Activated CD4-positive, alpha-beta memory T cell treated with anti-CD3 and anti-CD28 coated beads for 36 hours (primary cell): ENCODE measurements at places on chromosomes 2 and 18.

DNA sequence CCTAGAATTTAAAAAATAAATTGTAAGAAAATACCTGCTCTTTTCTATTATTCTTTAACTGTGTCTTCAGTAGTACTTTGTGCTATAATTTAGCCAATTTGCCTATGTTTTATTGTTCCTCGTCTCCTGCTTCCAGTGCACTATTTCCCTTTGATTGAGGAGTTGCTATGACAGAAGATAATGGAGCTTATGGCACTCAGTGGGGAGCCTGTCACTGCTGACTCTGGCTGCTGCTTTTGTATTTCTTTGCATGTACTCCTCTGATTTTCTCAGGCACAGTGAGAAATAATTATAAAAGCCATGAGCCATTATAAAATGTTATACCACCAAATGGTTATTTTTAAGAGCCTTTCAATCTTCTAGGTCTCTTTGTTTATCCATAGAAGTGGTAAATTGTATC is 1310.8 kb upstream of the SLC39A10 start:
- no peak for DNase-seq

- no peak for DNase-seq
Observed at GRCh38 chr2:24105816-24106215, 17.3 kb downstream of the PFN4 start.

DNA sequence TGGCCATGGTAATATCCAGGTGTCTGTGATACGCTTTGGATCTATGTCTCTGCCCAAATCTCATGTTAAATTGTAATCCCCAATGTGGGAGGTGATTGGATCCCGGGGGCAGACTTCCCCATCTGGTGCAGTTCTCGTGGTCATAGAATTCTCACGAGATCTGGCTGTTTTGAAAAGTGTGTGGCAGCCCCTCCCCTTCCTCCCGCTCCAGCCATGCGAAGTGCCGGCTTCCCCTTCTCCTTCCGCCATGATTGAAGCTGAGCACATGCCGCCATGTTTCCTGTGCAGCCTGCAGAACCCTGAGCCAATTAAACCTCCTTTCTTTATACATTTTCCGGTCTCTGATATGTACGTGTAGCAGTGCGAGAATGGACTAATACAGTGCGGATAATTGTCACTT is 42.5 kb downstream of the GPC1 start:
- peak; percentile 3 for DNase-seq

DNA sequence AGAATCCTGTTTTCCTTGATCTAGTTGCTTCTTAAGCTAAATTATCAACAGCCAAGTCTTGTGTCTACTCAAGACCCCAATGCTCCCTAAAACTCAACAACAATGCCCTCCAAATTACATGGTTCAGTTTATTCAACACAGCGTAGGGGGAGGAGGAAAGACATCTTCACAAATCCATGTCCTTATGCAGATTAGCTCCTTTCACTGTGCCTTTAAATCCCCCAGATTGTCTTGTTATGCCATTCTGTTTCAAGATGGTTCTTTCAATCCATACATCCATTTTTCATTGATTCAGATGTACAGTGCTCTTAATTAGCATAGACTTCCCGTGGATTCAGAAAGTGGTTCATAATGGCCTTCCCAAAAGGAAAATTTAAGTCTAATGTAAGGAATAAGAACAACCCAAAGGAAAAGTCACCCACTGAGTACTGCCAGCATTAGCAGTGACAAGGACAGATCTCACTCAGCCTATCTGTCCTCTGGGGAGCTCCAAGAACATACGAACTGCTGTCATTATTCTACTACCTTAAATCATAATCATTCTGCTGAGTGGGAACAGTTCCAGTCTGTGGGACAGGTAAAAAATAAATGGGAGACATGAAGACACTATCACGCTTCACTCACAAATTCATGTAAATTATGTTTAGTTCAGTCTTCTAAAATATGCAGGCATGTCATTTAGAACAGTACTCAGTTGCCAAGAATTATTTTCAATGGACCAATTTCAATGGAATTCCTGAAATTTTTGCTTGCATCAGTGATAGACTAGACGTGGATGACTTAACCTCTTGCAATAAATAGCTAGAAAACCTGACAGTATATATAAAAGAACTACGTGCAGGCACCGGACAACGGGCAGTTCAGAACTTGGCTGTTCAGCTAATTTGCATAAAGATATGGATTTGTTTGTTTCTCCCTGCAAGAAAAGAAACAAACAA is 58.9 kb upstream of the RNU4ATAC start:
- DNase-seq, result no peak

DNA sequence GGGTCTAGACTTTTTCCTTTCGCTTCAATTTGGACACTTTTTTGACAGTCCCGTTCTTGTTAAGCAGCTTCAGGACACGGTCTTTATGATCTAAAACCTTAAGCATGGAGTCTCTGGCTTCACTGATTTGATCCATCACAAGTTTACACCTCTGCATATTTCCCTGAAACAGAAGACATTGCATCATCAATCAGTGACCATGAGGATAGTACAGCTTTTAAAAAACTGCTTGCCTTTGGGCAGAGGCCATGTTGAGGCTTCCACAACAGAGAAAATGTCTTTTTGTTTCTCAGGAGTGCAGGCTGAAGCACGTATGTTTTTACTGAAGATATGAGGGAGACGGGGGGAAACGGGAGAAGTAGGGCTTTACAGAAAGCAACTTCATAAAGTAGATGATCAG is 56.2 kb upstream of the AMMECR1L start:
- DNase-seq, result no peak

DNA sequence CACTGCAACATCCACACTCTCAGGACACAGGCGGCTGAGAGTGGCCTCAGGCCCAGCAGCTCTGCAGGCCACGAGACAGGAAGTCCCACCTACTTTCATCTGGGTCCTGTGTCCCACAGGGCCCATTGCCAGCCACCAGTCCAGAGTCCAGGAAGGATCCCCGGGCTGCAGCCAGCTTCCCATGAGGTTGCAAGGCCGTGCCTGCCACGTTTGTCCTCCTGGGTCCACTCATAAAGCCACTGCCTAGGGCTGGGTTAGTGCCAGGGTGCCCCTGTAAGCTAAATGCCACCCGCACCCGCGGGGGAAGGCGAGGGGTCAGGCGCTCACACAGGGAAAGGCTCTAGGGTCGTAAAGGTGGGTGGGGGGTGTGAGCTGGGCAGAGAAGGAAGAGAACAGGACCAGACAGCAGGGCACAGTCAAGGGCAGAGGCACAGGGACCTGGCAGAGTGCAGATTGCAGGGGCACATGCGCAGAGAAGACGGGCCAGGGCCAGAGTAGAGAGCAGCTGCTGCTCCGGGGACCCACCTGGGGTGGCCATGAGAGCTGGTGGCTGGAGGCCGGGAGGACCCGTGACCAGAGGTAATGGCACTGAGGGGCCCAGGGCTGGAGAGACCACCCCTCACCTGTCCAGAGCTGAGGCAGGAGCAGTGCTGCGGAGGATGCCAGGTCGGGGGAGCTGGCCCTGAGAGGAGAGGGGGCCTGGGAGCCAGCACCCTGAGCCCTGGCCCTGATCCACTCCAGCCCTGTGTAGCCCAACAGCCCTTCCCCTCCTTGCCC is 8.0 kb downstream of the AGXT start:
- no peak for DNase-seq

DNA sequence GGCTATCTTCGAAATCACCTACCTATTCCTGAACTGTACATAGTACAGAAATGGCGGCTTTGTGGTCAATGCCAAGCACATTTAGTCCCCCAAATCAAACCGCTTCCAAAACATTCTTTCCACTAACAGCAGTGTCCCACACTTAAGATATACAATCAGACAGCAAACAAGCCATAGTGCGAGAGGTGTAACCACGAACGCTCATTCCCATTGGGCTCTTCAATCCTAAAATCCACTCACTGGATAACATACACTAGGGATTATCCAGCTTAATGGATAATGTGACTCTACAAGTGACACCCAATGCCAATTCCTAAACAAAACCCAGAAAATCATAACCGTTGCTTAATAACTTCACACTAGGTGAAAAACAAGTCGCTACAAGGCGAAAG is 2.0 kb downstream of the XPO1 start:
- DNase-seq, result peak; percentile 18

GRCh38 chr18:42187611-42188380 is 232.8 kb downstream of the PIK3C3 start:
- DNase-seq, result no peak

GRCh38 chr2:113129519-113130078 is 2.2 kb downstream of the IL1RN start:
- DNase-seq, result no peak

- no peak for DNase-seq
Observed at GRCh38 chr2:9347411-9347881, 75.9 kb downstream of the ITGB1BP1 start.

- peak; percentile 85 for DNase-seq
Observed at GRCh38 chr2:219552382-219553167, 8.7 kb downstream of the TMEM198 start.

- no peak for DNase-seq
Observed at GRCh38 chr2:227143895-227144294, 20.1 kb downstream of the COL4A4 start.

GRCh38 chr2:44932079-44932478 is 9.4 kb upstream of the SIX3 start:
- DNase-seq, result no peak

DNA sequence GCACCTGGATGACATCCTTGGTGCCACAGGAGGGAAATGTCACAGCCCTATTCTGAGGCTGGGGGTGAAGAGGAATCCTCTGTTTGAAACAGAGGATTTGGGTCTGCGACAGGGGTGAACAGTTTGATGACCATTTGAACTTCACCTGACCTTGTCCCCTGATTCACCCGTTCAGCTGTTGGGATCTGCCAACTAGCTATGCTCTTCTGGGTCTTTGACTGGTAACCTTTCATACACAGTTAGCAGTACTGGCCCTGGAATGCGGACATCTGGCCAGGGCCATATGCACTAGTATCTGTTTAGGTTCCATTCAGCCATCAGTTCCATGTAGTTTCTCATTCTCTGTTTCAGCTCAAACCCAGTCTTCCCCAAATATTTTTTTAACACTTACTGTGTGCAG is 72.6 kb upstream of the MCFD2 start:
- DNase-seq, result no peak

GRCh38 chr2:207330912-207331311 is 165.2 kb upstream of the KLF7 start:
- peak; percentile 86 for DNase-seq

GRCh38 chr18:26547646-26548414 is 523 bp downstream of the KCTD1 start:
- DNase-seq, result peak; percentile 72

- no peak for DNase-seq
Observed at GRCh38 chr2:75641587-75641986, 5.0 kb upstream of the MRPL19 start.

DNA sequence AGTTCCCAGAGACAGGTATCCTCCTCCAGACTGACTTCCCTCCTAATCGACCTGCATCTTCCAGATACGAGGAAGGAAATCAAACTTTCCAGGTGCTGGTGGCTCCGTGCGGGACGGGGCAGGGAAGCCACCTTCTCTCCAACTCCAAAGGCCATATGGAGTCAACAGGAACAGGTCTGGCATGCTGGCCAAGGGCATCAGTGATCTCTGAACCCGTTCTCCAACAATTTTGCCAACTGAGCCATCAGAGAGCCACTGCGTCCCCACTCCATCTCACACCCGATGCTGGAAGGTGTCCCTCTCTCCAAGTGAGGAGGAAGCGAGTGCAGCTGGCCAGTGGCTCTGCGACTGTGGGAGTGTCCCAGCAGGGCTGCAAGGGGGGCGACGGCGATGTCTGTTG is 5.4 kb downstream of the EDAR start:
- no peak for DNase-seq

- DNase-seq, result no peak
Observed at GRCh38 chr18:73768043-73768442, 379.6 kb downstream of the FBXO15 start.

DNA sequence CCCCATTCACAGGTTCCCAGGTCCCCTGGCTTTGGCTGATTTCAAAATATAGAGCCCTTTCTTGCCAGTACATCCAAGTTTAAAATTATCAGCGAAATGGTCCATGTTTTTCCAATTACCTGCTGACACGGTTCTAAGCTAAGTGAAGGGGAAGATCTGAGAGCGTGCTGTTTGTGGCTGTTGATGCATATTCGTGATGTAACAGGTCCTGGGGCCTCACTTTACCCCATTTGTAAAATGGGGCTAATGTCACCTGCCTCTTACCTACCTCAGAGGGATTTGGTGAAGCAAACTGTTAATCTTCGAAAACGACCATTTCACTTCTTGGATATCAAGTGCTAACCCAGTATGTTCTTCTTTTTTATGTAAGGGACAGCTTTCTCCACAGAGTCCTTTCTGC is 33.0 kb downstream of the SLC1A4 start:
- DNase-seq, result no peak
